PC-3 (cell line): ENCODE measurements at places on chromosomes 5 and 9. TPM values are rescaled to one million over a fixed set of nuclear protein-coding genes. Genes with fewer than 3 reads are reported as not detected.

DNA sequence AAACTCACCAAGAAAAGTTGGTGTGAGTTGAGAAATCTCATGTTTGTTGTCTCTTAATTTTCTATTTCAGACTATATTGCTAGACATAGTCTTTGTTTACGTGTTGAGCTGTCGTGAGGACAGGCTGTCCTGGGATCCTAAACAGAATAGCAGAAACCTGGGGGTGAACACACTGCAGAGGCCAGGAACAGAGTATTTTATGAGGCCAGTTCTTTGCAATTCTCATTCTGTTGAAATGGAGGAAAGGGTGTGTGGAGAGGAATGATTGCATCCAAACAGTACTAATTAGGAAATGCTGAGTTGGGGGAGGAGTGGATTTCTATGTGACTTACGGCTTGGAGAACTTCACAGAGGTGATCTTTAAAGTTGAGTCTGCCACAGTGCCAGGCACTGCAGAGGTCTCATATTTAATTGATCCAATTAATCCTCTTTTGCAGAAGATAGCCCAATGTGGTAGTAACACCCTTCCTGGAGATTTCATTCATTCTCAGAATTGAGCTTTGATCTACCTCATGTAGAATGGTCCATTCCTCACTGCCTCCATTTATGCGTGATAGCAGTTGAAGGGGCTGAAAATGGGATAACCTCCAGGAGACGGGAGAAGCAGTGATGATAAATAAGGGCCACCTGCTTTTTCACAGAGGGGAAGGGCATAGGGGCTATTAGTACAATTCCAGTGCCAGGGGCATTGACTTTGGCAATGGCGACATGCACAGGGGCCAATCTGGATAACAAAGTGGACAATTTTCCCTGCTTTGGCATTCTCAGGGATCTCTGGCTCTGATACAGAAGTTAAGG lies 84.7 kb upstream of the TNFAIP8 start:
- DNase-seq, result no peak

The CARTPT gene
- not detected in 2 replicates for total RNA-seq

GRCh38 chr5:142245786-142246185 lies 79.0 kb downstream of the SPRY4 start:
- no peak for DNase-seq

DNA sequence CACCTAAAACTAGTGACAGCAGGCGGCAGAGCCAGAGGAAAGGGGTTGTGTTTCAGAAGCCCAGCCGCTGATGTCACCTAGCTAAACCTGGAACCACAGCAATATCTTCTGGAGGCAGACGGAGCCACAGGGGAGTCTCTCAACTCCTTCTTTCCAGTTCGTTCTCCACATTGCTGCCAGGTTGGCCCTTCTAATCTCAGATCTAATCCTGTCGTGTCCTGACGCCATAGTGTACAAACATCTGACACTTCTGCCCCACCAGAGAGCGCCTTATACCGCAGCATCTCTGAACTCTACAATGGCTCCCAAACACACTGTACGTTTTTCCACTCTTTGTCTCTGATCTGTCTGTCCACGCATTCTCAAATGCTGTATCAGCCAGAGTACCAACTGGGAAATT lies 240.0 kb downstream of the SMARCA2 start:
- no peak for DNase-seq

- no peak for DNase-seq
Measured at GRCh38 chr5:59473611-59474010, 419.9 kb downstream of the PDE4D start.
